ENCODE measurements at places on chromosomes 16 and 17.

DNA sequence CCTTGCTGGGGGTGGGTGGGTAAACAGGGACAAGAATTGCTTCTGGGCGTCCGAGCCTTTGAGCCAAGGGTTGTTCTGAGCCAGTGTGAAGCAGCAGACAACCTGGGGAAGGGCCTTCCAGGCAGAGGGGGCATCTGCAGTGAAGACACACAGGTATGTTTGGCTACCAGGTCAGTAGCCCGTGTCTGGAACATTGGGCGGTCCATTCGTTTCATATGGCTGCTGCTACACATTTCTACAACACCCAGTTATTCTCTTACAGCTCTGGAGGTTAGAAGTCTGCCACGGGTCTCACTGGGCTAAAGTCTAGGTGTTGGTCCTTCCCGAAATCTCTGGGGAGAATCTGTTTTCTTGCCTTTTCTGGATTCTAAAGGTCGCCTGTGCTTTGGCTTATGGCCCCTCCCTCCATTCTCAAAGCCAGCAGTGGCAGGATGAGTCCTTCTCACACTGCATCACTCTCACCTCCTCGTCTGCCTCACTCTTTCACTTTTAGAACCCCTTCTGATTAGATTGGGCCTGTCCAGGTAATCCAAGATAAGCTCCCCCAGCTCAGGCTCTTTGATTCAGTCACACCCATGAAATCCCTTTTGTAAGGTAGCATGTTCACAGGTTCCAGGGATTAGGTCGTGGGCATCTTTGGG lies 136.1 kb downstream of the CLEC16A start:
- DNase-seq = no peak

DNA sequence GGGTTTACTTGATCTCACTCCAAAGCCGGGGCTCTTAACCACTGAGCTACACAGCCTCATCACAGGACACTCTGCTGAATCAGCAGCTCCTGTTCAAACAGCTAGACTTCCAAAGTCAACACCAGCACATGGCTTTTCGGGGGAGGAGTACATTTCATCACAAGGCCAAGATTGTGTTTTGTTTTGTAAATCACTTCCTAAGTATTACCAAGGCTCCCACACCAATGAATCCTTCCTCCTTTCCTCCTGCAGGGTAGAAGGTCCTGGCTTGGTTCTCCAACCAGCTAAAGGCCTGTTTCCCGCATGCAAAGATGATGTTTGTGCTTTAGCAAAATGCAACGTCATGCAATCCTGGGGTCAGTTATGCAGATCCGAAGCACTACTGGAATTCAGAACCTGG lies 152.5 kb downstream of the XYLT1 start:
- no peak for DNase-seq

DNA sequence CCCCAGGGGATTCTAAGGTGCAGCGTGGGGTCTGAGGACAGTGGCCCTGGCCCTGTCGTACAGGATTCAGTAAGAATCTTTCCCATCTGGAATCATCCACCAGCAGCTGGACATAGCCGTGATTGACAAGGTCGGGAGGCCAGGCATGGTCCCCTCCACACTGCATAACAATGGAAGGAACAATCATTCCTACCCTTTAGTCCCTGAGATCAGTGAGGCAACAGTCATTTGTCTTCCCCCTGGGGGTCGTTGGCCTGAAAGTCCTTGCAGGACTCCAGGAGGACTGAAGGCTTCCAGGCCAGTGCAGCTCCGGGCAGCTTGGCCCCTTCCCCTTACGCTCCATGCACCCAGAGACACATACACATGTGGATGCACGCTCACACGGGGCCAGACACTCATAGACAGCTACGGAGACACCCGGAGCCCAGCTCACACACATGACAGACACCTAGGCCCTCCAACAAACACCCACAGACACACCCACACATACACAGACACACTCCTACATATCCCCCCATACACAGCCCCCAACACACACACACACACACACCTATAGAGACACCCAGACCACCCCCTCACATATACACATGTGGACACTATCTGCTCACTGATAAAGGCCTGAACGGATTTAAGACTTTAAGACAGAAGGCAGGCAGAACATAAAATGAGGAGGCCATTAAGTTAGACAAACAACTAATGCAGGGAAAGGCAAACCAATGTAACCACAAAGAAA lies 42.9 kb downstream of the LITAF start:
- no peak for DNase-seq

DNA sequence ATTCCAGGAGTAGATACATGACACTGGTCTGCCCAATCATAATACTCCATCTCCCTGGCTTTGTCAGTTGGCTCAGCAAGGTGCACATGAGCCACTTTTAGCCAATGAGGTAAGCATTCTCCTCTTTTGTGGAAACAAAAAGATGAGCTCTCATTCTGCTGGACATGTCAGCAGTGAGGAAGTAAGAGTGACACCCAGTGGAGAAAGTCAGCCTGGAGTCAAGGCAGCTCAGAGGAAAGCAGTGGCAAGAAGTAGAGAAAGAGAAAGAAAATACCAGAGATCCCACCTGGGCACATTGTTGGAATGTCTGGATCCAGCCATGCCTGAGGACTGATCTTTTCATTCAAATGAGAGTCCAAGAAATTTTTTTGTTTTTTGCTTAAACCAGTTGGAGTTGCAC lies 496.9 kb upstream of the C16orf82 start:
- no peak for DNase-seq

GRCh38 chr17:78377858-78378224 lies 608 bp upstream of the PGS1 start:
- DNase-seq = no peak

DNA sequence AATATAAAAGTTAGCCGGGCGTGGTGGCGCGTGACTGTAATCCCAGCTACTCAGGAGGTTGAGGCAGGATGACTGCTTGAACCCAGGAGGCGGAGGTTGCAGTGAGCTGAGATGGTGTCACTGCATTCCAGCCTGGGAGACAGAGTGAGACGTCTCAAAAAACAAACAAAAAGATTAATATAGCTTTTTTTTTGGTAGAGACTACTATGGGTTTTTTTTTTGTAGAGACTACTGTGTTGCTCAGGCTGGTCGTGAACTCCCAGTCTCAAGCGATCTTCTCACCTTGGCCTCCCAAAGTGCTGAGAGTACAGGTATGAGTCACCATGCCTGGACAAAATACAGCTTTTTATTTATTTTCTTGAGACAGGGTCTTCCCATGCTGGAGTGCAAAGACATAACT lies 20.2 kb downstream of the ZNRF1 start:
- no peak for DNase-seq

- DNase-seq = no peak
These were observed 4.5 kb downstream of the CDH5 start for GRCh38 chr16:66370786-66371684.

GRCh38 chr16:4918781-4919251 lies 18.1 kb downstream of the PPL start:
- DNase-seq = no peak

GRCh38 chr16:22878955-22879354 lies 65.0 kb downstream of the HS3ST2 start:
- no peak for DNase-seq

DNA sequence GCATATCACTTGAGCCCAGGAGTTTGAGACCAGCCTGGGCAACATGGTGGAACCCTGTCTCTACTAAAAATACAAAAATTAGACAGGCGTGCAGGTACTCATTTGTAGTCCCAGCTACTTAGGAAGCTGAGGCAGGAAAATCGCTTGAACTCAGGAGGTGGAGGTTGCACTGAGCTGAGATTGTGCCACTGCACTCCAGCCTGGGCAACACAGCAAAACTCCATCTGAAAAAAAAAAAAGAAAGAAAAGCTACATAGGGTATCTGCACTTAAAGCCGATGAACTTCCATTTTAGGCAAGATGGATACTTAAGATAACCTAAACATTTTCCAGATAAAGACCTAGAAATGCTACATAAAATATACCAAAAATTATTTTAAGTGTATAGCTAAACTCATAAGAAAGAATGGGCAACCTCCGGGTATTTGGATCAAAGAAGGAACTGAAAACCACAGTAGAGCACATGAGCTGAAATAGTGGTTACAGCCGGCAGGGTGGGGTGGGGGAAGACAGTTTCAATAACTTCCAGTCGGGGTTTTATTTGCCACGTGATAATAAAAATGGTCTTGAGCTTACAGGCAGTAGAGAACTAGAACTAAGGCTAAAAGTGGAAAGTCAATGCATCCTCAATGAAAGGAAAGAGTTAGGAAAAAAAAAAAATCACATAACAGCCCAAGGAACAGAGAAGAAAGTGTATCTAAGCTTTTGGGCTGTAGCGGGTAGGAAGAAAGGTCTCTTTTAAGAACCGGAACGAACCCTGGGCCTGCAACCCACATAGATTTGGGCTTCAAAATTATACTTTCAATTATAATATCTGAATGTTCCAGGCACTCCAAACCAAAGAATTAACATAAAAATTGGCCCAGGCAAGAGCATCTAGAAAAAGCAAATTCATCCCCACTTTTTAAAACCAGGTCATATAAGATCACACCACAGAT lies 53.1 kb downstream of the CFDP1 start:
- DNase-seq = peak; percentile 73

DNA sequence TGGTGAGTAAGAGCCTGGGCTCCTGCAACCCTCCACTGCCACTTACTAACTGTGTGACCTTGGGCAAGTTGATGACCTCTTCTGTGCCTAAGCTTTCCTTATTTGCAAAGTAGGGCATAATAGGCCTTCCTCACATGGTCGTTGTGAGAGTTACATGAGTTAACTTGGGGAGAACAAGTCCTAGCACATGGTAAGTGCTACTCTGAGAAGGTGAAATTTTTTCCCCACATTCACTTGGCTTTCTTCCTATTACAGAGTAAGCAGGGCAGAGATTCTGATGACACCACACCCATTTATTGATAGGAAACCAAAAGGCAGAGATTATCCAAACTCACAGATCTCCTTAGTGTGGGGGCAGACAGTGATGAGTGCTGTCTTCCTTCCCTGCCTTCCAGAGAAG lies 1.6 kb downstream of the KCNH4 start:
- DNase-seq = no peak

DNA sequence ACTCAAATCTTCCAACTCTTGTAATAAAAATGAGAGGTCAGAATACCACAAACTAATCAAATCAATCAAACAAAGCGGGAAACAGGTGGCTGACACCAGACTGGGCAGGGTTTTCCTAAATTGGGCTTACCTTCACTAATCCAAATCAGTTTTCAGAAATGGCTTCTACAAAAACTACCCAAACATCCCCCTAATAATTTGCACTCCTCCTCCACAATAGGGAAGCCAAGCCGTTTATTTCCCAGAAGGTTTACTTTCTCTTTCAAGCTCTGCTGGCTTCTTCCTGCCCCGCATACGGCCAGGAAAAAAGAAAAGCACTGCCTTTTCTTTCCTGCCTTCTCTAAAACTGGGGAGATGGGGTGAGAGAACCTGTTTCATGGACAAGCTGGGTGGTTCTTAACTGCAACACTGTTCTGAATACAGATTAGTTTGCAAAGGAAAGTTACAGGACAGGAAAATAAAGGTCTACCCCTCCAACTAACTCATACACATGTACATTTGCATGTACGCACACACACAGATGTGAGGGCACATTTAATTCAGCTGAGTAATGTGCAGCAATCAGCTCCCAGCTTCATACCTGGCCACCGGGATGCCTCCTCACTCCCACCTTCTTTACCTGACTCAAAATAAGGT lies 9.2 kb downstream of the STAT3 start:
- DNase-seq = peak; percentile 10

DNA sequence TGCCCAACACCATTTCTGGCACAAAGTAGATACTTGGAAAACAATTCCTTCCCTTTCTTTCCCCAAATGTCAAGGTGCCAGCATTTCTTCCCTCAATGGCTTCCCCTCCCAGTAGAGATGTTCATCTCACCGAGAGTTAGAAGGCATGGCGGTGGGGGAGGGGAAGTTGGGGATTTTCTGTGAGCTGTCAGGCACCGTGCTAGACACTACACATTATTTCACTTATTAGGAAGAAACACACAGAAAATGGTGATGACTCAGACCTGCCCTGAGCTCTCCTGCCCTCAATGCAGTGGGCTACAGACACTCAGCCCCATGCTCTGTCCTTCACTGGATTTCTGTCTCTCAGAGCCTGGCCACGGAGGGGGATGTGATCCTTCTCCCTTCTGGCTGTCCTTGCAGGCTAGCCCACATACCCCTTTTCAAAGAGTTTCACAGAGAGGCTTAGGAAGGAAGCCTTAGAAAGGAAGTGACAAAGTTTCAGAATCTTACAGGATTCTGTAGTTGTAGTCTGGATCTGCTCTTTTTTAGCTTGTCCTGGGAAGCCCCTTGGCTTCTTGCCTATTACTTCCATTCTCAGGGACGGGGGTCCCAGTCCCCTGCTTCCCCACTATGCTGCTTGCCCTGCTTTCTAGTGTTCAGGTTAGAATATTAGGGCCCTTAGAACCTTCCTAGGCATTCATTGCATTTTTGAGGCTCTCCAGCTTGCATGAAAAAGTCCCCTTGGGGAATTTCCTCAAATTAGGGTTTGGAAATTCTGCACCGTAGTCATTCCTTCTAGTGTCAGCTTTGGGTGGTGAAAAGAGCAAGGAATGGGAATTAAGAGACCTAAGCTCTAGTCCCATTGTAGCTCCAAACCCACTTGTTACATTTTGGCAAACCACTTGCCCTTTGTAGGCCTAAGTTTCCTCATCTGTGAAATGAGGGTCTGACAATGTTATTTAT lies 12.2 kb upstream of the CCL5 start:
- no peak for DNase-seq

DNA sequence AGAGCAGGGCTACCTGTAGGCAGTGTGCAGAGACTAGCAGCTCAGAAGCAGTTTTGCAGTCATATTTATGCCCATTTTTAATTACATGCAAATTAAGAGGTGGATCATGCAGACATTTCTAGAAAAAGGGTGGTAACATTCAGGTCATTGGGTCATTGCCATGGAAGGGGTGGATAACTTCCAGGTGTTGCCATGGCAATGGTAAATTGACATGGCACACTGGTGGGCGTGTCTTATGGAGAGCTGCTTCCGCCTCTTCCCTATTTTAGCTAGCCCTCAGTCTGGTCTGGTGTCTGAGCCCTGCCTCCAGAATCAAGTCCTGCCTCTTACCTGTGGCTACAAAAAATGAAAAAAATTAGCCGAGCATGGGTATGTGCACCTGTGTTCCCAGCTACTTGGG lies 2.8 kb upstream of the DNAI2 start:
- no peak for DNase-seq

DNA sequence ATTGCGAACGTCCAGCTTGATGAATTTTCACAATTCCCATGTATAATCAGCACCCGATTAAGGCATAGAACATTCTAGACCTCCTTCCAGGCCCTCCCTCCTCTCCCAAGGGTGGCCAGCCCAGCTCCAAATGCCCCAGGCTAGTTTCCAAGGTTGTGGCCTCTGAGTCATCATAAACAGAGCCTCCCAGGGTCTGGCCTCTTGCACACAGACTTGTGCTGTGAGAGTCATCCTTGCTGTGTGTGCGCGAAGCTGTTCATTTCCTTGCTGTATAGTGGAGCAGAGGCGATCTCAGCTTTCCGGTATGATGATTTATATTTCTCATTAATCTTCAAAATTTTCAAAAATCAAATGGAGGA lies 20.5 kb upstream of the JPH3 start:
- DNase-seq = no peak

- no peak for DNase-seq
These were observed 15.6 kb downstream of the NACA2 start for GRCh38 chr17:61575352-61575975.

DNA sequence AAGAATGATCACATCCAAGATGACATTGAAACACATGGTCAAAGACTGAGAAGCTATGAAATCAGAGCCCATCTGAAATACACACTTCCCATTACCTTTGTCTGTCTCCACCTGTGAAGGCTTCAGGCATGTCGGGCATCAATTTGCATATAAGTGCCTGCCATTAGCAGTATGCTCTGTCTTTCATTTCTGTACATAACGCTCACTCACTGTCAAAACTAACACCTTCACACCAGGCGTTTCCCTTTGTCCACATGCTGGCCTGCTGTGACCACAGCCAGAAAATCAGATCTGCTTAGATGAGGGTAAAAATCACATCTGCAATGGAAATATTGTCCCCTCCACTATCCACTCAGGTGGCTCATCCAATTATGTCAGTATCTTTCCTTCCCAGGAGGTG lies 524.8 kb downstream of the TOX3 start:
- no peak for DNase-seq
